ENCODE measurements at places on chromosomes 11 and 22.

- DNase-seq: no peak
Observed at GRCh38 chr22:19837915-19838314, 16.8 kb downstream of the GNB1L start.

GRCh38 chr22:22954656-22955055 lies 67.0 kb downstream of the IGLL5 start:
- no peak for DNase-seq

DNA sequence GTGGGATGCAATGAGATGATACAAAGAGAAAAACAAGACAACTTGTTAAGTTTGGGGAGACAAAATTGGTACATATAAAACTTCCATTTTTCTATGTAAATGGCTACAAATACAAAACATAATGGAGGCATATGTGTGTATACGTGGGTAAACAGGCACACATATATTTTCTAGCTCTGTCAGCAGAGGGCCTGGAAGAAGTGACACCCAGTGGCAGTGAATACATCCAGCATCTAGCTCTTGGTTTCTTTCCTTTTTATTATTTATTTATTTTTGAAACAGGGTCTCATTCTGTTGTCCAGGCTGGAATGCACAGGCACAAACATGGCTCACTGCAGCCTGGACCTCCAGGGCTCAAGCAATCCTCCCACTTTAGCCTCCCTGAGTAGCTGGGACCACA lies 5.0 kb upstream of the RASL10A start:
- no peak for DNase-seq

DNA sequence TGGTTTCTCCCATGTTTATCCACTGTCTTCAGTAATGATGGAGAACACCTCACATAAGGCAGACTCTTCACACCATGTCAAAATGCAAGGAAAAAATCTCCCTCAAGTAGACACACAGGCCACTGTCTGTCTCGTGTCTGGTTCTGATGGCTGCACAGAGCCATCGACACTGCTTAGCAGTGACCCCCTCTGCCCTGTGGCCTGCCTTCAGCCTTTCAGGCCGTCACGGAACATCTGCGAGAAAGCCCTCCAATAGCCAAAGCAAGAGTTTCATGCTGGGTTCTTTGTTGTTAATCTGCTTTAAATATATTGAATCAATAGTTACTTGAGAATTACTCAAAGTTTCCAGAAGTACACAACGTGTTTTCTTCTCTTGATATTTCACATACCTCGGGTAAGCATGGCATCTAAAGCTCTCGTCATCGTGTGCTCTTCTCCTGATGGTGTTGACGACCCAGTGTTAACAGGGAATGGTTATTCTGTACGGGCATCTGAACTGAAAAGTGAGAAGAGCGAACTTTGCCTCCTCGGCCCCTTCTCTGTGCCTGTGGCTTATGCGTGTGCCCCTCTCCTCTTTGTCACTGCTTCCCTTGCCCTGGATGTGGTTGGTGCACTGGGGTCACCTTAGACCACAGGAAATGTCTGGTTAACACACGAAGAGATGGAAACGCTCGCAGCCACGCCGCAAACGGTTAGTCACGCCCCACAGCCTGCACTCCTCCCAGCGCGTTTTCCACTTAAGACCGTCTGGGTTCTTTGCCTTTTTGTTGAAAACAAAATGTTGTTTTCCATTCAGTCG lies 33.4 kb upstream of the CTTN start:
- DNase-seq: peak; percentile 52

GRCh38 chr11:110979696-110980095 lies 265.8 kb upstream of the POU2AF2 start:
- no peak for DNase-seq

GRCh38 chr22:30241576-30242371 lies 4.8 kb downstream of the LIF start:
- peak; percentile 38 for DNase-seq

DNA sequence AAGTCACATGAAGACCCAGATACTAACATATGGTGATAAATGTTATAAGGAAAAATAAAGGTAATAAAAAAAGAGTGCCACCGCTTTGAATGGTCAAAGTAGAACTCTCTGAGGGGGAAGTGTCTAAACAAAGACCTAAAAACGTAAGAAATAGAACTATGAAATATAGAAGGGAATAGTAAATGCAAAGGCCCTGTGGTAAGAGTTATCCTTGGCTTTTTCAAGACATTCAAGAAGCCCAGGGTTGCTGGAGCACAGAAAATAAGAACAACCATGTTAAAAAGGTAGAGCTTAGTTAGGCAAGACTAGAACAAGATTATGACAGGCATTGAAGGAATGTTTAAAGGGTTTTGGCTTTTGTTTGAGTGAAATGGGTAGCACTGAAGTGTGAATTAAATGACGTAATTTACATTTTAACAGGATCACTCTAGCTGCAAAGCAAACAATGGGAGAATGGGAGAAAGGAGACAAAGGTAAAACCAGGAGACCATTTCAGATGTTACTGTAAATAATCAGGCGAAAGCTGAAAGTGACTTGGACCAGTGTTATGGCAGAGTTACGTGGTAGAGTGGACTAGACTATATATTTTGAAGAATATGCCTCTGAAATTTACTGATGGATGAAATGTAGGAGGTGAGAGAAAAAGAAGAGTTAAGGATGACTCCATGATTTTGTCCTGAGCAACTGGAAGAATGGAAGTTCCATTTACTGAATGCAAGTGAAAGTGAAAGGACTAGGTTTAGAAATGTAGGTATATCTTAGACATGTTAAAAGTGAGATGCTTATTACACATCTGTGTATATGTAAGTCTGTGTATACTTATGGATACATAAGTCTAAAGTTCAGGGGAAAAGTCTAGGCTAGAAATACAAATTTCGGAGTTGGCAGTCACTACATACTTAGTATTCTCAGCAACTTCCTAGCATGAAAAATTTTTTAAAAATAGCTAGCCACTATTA lies 28.5 kb downstream of the BTBD10 start:
- DNase-seq: no peak

- no peak for DNase-seq
Observed at GRCh38 chr22:47023871-47024270, 261.4 kb downstream of the TBC1D22A start.

DNA sequence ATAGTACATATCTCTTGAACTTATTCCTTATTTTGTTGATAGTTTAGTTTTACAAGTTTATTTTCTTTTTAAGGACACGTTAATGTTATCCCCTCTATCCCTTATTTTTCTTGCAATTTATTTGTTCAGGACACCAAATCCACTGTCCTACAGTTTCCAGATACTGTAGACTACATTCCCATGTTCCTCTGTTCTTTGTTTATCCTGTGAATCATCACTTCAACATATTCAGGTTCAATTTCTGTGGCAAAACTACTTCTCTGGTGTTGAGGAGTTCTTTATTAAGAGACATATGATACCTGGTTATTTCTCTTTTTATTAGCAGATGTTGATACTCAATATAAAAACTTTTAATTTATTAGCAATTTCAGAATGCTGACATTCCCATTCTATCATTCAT lies 72.8 kb upstream of the CLNS1A start:
- no peak for DNase-seq

DNA sequence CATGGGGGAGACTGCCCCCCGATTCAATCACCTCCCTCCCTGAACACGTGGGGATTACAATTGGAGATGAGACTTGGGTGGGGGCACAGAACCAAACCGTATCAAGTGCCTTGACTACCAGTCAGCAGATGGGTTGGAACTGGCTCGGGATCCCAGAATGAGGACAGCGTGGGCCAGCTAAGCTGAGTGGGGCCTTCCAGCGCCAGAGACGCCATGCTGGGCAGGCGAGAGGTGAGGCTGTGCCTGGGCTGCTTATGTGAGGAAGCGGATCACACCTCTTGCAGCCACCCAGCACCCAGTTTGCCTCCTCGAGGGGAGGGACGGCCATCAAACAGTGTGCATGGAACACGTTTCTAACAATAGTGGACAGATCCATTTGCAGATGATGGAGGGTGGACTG lies 195.1 kb downstream of the TBC1D22A start:
- no peak for DNase-seq

DNA sequence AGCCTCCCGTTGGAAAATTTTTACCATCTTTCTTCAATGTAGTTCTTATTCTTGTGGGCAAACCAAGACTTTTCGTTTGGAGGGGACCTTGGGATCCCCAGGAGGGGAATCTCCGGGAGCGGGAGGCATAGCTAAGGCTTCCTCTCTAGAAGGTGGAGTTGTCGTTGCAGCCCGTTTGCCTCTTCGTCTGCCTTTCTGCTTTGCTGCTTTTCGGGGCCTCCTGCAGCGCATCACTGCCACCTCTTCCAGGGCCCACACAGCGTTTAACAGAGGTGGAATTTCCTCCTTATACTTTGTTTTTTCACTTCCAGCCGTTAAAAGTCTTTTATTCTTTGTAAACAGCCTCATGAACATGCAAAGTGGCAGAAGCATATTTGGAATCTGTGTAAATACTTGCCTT lies 3.5 kb upstream of the IFITM3 start:
- DNase-seq: no peak

DNA sequence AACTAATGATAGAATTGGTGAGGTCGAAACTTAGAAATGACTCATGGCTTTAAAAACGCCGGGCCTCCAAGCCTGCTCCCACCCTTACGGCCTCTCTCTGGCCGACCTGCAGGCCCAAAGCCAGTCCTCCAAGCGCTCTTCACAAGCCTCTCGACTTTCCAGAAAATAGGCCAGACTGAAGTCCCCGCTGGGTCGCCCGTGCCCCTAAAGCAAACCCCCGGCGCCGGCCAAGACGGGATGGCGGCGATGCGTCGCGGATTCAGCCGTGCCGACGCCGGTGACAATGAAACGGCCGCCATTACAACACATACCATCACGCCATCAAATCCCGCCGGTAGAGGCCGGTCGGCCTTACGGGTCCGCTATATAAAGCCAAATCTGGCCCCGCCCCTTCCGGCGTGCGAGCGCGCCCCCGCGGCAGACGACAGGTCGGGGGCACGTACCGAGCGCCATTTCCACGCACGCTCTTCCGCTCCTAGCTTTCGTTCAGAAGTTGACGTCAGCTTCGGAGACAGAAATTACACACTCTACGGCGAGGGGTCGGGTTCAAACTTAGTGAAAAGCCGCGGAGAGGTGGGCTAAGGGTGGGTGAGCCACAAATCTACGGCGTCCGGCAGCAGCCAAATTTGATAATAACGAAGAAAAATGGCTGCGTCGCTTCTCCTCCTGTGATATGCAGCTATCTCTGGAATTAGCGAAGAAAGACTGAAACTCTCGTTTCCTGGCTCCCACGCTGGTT lies at the start of gene RPL3:
Gene RPL3, minus strand, starts transcription at position 340 of the 739 bp plus-strand sequence. Its CDS starts 26 bp downstream, at position 314.
- DNase-seq: peak; percentile 97

- DNase-seq: no peak
Observed at GRCh38 chr22:50192436-50193204, 6.9 kb downstream of the TRABD start.

Measured in stimulated activated CD4-positive, alpha-beta T cell treated with anti-CD3 and anti-CD28 coated beads, Interleukin-12 subunit alpha, Interleukin-12 subunit beta, amount 100 ng/mL, for 4 hours (primary cell).